ENCODE measurements at places on chromosomes 16 and 17. TPM values are rescaled to one million over a fixed set of nuclear protein-coding genes. Genes with fewer than 3 reads are reported as not detected.

DNA sequence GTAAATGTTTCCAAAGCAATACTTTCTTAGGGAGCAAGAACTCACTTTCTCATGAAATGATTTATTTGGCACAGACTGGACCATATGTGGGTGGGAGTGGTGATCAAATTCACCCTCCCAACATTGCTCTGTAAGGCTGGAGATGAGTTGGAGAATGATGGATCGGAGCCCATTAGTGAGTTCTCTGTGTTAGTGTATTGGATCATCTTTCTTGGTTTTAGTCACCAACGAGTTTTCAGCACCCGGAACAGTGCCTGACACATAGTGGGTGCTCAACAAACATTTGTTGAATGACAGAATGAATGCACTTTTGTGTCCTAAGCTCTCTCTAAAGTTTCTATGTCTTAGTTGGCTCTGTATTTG, 104.5 kb upstream of the FAM20A start:
- no peak for DNase-seq

DNA sequence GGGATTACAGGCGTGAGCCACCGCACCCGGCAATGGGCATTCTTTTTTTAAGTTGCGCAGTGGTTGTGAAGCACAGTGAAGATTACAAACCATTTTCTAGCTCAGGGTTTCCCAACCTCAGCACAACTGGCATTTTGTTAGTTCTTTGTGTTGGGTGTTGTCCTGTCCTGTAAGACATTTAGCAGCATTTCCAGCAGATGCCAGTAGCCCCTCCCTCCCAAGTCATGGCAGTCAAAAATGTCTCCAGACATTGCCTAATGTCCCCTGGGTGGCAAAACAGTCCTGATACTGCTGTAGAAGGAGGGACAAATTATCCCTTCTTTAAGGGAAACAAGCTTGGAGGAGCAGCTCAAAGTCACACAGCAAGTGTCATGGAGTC, 15.6 kb downstream of the PLK1 start:
- DNase-seq = no peak

DNA sequence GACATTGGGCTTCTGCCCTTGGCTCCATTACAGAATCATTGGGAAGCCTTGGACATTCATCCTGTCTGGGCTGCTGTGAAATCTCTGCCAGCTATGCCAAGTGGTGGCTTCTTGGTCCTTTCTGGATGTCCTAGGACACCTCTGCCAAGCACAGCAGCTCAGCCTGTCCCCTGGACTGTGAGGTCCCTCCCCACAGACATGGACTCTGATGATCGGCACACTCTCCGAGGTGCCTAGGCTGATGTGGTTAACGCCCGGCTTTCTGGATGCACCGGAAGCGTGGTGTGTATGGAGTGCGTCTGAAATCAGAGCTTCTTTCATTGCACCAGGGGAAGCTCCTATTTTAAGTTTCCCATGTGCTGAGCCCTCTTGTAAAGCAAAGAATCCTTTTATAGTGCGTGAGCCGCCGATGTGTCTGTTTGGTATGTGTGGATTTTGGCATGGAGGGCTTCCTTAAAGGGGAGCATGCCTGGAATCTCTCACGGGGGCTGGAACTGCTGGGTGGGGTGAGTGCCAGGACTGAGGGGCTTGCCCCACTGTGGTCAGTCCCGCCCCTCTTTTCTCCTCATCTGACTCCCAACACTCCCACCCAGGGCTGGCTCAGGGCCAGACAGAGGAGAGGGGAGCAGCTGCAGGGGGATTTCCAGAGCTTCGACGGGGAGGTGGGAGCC, 7.0 kb upstream of the ARHGAP23 start:
- DNase-seq = no peak

PABPN1L gene
- not detected for total RNA-seq

GRCh38 chr16:61105544-61105943, 930.7 kb downstream of the CDH8 start:
- no peak for DNase-seq

Data from occipital lobe (tissue), 3 donors.